Pulmonary artery endothelial cell (primary cell): ENCODE measurements at places on chromosomes 12 and 14. TPM values are rescaled to one million over a fixed set of nuclear protein-coding genes. Genes with fewer than 3 reads are reported as not detected.

The KNTC1 gene
- 25.7 and 42.4 TPM in 2 replicates for total RNA-seq

The BDKRB2 gene
- total RNA-seq = not detected in 2 replicates

The KLHL28 gene
- 5.8 and 8.8 TPM in 2 replicates for total RNA-seq

The RIMBP2 gene
- total RNA-seq = not detected in 2 replicates

The RTL1 gene
- total RNA-seq = not detected in 2 replicates
